ENCODE measurements at places on chromosomes 2 and 18.

- no peaks in the 10 kb centered on the region for H3K27me3 ChIP-seq
- no peaks in the 10 kb centered on the region for H3K36me3 ChIP-seq
- no peak overlapping the region for H3K27ac ChIP-seq
- no peak for DNase-seq
- no peaks in the 10 kb centered on the region for H3K4me1 ChIP-seq
- H3K4me3 ChIP-seq, result no peak overlapping the region
Observed at GRCh38 chr2:139177041-139177440, 396.9 kb upstream of the NXPH2 start.

- no peak for DNase-seq
- H3K27ac ChIP-seq, result no peak overlapping the region
- no peak overlapping the region for H3K4me3 ChIP-seq
- no peaks in the 10 kb centered on the region for H3K27me3 ChIP-seq
- H3K36me3 ChIP-seq, result no peaks in the 10 kb centered on the region
Observed at GRCh38 chr18:73693091-73693490, 454.5 kb downstream of the FBXO15 start.

GRCh38 chr2:196131949-196132925 is 39.1 kb downstream of the STK17B start:
- no peaks in the 10 kb centered on the region for H3K27me3 ChIP-seq
- H3K27ac ChIP-seq, result no peak overlapping the region
- no peaks in the 10 kb centered on the region for H3K36me3 ChIP-seq
- no peak overlapping the region for H3K4me3 ChIP-seq
- no peak for DNase-seq

GRCh38 chr2:201754717-201755415 is 25.9 kb downstream of the ALS2 start:
- H3K27ac ChIP-seq, result no peak overlapping the region
- DNase-seq, result no peak
- no peak overlapping the region for H3K4me3 ChIP-seq
- no peaks in the 10 kb centered on the region for H3K27me3 ChIP-seq
- H3K36me3 ChIP-seq, result no peaks in the 10 kb centered on the region

GRCh38 chr2:114968748-114969400 is 526.4 kb downstream of the DPP10 start:
- no peak for DNase-seq
- H3K4me3 ChIP-seq, result no peak overlapping the region
- H3K27me3 ChIP-seq, result no peaks in the 10 kb centered on the region
- no peaks in the 10 kb centered on the region for H3K4me1 ChIP-seq

DNA sequence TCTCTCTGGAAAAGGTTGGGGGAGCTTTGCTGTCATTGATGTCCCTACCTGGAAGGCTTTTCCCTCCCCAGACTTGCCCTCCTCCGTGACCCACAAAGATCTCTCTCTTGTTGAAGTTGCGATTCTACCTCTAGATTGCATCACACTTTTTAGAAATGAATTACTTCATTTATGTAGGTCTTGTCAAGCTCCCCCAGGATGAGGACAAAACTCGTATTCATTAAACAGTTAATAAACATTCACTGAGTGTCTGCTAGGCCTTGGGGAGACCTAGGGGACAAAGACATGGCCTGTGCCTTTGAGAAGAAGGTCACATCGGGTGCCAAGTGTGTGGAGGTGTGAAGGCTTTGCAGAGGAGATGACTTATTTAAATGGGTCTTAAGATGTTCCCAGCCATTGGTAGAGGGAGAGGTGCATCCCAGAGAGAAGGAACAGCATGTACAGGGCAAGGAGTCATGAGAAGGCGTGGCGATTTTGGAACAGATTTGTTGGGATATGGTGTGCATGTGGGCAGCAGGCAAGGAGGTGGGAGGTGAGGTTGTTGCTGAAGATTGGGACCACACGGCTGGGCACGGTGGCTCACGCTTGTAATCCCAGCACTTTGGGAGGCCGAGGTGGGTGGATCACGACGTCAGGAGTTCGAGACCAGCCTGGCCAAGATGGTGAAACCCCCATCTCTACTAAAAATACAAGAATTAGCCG is 9.8 kb upstream of the YWHAQ start:
- no peaks in the 10 kb centered on the region for H3K27me3 ChIP-seq
- no peak overlapping the region for H3K4me3 ChIP-seq
- DNase-seq, result no peak

DNA sequence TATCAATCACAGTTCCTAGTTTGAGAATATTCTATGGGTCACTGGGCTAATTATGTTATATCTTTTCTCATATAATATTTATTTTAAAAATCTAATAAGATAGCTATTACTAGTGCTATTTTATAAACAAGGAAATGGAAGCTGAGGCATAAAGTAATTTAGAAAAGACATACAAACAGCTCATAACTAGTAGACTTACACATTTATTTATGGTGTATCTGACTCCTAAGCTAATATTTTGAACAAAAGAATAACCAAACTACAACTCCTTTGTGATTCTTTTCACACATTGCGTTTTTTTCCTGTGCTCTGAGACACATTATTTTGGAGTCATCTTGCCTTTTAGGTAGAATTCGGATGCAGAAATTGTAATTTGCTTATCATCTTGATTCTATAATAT is 742.0 kb upstream of the LRRTM4 start:
- no peaks in the 10 kb centered on the region for H3K4me1 ChIP-seq
- no peak overlapping the region for H3K27ac ChIP-seq
- H3K36me3 ChIP-seq, result no peaks in the 10 kb centered on the region
- H3K4me3 ChIP-seq, result no peak overlapping the region
- no peaks in the 10 kb centered on the region for H3K27me3 ChIP-seq
- DNase-seq, result no peak

All from colonic mucosa (tissue), 4 donors.